ENCODE measurements at places on chromosomes 1 and 21.

DNA sequence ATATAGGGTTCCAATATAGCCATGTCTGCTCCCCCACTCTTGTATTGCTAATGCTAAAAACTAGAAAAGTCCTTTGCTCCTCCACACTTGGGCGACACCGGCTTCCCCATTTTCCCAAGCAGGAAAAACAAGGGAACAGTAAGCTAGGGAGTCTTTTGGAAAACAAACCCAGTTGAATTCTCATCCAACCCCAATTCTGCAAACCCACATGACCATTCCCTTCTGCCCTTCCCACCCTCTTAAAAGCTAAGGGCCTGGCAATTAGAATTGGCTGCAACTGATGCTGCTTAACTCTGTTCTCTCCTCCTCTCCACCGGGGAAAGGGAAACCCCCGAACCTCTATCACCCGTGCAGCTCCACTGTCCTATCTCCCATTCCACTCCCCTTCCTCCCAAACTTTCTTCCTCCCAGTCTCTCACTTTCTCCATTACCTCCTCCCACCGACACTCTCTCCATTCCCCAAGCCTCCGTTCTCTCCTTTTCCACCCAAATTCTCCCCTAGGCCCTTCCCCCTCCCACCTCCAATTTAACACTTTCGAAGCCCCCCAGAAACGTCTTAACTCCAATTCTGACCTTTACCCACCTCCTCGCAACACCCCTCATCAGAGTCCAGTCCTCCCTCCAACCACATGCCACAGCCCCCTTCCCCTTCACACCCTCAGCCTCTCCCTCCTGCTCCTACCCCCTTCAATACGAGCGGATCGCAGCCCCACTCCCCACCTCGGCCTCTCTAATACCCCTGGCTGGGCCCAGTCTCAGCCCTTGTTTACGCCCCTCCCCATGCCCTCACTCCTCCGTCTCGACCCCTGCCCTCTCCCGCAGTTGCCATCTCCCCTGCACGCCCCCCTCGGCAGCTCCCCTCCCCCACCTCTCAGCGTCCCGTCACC lies 701 bp downstream of the DEDD start:
- DNase-seq = no peak

GRCh38 chr21:26499495-26499894 lies 73.6 kb downstream of the CYYR1 start:
- DNase-seq = no peak

GRCh38 chr1:53860967-53861411 lies 22.9 kb upstream of the NDC1 start:
- no peak for DNase-seq

DNA sequence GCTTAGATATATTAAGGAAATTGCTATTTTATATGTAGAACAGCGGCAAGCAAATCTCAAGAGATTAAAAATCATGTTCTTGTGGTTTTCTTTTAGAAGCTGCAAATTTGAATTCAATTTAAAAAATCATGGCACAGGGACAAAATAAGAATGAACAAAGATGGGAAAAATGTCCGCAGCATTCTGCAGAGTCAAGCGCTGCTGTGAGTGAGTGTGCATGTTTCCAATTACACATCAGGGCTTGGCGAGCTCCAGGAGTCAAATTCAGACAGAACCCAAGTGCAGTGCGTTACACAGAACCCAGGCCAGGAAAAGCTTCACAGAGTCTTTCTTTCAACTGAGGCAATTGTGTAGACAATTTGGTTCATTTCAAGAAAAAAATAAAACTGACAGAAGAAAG lies 33.3 kb upstream of the ERG start:
- DNase-seq = no peak

GRCh38 chr1:67939186-67939743 lies 106.0 kb upstream of the GNG12 start:
- DNase-seq = no peak

DNA sequence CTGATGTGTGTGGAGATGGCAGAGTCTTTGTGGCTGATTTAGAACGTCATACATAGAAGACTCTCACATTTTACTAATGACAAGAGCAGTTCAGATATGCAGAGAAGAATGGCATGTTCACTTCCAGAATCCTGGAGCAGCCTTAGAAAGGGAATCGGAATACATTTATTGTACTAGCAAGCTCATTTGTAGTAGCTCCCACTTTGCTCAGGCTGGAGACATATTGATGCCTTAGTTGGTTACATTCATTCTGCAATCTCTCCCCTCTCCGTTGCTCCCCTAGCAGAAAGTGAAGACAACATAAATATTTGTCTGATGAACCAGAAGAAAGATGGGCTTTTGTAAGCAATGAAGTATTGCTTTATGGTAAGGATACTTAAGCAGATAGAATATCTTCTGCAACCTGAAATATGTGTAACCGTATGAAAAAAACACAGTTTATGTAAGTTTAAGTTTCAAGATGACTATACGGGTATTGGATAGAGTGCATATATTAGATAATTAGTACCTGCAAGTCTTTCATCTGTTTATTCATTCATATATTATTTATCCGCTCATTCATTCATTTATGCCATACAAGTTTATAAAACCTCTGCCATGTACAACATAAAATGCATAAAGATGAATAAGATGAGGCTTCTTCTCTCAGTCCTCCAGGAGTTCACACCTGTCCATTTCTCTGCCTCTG lies 135.7 kb downstream of the CNIH3 start:
- DNase-seq = no peak

- no peak for DNase-seq
These were observed 20.5 kb downstream of the FCRL4 start for GRCh38 chr1:157577420-157577819.

GRCh38 chr1:53352561-53352960 lies 24.7 kb upstream of the LRP8 start:
- no peak for DNase-seq

DNA sequence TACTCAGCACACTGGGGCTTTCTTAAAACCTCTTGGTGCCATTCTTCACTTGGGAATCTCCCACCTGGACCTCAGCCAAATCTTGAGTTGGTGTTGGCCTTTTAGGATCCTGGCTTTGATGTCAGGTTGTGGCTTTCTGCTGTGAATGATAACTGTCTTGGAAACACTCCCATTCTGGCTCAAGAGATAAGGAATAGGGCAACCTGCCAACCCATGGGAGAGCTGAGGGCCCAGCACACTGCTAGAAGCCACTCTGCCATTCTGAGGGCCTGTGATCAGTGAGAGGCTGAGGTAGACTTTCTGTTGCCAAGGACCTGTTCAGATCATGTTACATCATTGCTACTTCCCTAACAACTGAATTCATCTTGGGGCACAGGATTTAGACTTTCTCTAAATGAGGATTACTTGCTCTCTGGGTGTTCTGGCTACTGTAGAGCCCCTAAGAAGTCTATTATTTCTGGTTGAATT lies 45.8 kb downstream of the TTC39A start:
- DNase-seq = no peak
